Tibial artery (tissue), 4 donors: ENCODE measurements at places on chromosomes 2 and 18.

DNA sequence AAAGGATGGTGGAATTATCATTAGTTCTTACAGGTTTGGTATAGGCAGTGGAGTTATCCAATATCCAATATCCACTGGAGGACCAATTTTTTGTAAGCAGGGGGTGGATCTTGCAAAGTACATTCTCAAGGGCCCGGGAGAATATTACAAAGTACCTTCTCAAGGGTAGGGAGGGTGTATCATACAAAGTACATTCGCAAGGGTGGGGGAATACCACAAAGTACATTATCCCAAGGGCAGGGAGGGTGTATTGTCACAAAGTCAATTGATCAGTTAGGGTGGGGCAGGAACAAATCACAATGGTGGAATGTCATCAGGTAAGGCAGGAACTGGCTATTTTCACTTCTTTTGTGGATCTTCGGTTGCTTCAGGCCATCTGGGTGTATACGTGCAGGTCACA, 55.3 kb upstream of the TMEM87B start:
- no peaks in the 10 kb centered on the region for H3K4me1 ChIP-seq
- no peaks in the 10 kb centered on the region for H3K27me3 ChIP-seq
- peaks cover 47% of the 10 kb centered on the region for H3K36me3 ChIP-seq
- DNase-seq: no peak
- H3K4me3 ChIP-seq: no peak overlapping the region

GRCh38 chr2:216426938-216427337, 14.7 kb downstream of the SMARCAL1 start:
- DNase-seq: no peak
- no peaks in the 10 kb centered on the region for H3K27me3 ChIP-seq
- no peaks in the 10 kb centered on the region for H3K4me1 ChIP-seq
- H3K4me3 ChIP-seq: no peak overlapping the region

DNA sequence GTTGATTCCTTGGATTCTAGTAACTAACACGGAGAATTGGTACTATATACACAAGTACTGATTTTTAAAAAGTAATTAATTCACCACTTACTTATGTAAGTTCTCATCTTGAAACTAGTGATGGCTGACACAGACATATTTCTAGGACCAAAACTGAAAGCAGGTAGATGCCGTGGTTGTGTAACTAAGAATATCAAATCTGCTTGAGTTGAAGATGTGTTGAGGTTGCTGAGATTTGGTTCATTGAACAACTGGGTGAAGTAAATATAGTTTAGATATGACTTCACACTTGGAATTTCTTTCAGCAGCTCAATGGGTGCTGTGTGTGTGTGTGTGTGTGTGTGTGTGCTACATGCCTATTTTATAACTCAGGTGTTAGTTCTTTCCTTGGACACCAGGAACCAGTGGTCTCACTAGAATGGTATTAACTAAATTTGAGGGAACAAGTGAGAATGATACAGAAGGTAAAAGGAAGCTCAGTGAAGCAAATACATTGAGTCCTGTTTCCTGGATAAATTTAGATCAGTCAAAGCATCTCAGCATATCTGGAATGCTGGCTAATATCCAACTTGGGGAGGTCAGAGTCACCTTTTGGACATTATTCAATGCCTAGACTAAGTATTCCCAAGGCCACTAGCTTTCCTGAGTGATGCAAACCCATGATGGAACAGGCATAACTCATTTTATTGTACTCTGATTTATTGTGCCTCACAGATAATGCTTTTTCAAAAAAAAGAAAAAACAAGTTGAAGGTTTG, 110.7 kb upstream of the ZEB2 start:
- H3K4me3 ChIP-seq: no peak overlapping the region
- no peak overlapping the region for H3K27ac ChIP-seq
- no peaks in the 10 kb centered on the region for H3K36me3 ChIP-seq
- H3K4me1 ChIP-seq: no peaks in the 10 kb centered on the region
- DNase-seq: no peak

- no peak overlapping the region for H3K27ac ChIP-seq
- DNase-seq: no peak
- no peaks in the 10 kb centered on the region for H3K27me3 ChIP-seq
- no peak overlapping the region for H3K4me3 ChIP-seq
These were observed 6.8 kb upstream of the CCNYL1 start for GRCh38 chr2:207704671-207705070.

- H3K27me3 ChIP-seq: no peaks in the 10 kb centered on the region
- H3K36me3 ChIP-seq: no peaks in the 10 kb centered on the region
- DNase-seq: no peak
- H3K27ac ChIP-seq: no peak overlapping the region
These were observed 39.0 kb upstream of the GPD2 start for GRCh38 chr2:156397229-156397628.
